ENCODE measurements at places on chromosomes 2 and 18.

DNA sequence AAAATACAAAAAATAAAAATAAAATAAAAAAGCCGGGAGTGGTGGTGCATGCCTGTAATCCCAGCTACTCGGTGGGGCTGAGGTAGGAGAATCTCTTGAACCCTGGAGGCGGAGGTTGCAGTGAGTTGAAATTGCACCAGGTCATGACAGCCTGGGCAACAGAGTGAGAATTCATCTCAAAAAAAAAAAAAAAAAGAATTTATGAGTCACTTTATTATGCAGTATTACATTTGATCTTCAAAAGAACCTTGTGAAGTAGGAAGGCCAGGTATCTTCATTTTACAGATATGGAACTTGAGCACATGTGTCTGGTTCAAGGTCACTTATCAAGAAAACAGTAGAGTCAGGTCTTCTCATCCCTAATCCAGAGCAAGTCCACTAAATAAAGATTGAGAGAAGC, 459.4 kb upstream of the HNRNPA3 start:
- DNase-seq = no peak

- DNase-seq = no peak
Observed at GRCh38 chr2:22596306-22596705, 788.7 kb upstream of the KLHL29 start.

DNA sequence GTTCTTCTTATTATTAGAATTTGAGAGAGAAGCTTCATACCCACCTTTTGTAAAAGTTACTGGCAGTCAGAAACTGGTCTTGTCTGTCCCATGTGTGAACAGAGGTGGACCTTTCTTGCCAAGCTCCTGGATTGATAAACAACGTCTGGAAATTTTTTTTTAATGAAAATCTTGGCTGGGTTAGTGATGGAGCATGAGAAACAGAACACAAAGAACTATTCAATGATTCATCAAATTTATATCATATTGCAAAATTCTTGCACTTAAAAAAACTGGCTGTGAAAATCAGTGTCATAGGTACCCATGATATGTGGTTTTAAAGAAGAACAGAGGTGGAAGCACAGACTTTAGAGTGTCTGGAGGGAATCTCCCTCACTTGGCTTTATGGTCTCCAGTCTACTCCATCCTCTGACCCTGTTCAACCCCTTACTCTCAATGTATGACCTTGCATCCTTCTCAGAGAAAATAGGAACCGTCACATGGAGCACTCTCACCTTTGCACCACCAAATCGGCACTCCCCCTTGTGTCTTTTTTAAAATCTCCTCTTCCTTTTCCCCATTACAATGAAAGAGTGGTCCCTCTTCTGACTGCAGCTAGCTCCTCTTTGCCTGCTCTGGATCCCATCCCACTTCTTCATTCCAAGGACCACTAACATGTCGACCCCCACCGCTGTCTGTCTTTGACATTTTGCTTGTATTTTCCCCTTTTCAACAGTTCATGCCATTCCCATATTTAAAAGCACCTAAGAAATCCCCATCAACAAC, 58.2 kb downstream of the COPS8 start:
- no peak for DNase-seq

- no peak for DNase-seq
Observed at GRCh38 chr2:220120041-220120440, 492.6 kb downstream of the SLC4A3 start.

- DNase-seq = no peak
Observed at GRCh38 chr2:201347138-201347537, 10.0 kb downstream of the FLACC1 start.

DNA sequence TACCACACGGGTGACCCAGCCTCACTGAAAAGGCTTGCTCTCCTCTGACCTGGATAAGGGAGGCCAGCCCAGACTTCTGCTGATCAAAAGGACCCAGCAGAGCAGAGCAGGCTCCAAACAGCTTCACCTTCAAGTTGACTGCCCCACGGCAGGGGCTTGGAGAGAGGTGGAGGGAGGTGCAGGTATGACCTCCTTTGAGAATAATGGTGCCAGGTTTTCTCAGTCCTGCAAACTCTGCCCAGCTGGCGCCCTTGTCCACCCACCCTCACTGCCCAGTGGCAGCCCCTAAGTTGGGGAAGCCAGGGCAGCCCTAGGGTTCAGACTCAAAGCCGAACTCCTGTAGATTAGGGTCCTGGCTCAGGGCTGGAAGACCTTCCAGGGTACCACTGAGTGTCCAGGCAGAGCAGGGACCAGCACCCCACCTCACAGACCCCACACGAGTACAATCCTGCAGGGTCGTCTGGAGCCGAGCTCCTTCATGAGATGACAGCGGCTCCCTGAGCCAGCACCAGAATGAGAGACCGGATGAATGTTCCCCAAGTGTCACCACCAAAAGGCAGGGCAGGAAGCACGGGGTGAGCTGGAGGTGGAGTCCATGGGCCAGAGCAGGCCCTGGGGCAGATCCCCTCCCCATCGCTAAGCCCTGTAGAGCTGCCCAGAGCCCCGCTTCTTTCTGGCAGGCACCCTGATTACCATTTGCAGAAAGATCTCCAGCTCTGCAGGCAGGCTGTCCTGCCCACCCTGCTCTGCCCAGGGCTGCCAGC, 3.6 kb upstream of the GPC1 start:
- peak; percentile 75 for DNase-seq

DNA sequence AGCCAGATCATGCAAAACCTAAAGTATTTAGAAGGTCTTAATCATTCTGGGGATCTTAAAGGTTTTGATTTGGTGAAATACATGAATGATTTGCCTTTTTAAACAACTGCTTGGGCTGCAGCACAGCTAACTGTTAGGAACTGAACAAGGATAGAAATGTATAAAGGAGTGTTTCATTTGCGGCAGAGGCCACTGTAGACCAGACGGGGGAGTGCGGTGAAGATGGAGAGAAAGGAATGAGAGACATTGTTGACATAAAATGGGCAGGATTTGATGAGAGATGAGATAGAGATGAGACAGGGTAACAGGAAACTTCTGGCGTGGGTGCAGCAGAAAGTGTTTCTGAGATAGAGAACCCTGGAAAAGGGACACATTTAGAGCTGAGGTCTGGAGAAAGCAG, 308.1 kb downstream of the TMX3 start:
- DNase-seq = no peak

- DNase-seq = no peak
Observed at GRCh38 chr2:150462770-150463169, 24.7 kb downstream of the RND3 start.

GRCh38 chr2:124080281-124081153, 55.4 kb downstream of the CNTNAP5 start:
- DNase-seq = no peak

- no peak for DNase-seq
Observed at GRCh38 chr2:143558665-143559064, 429.4 kb downstream of the ARHGAP15 start.

GRCh38 chr2:96698221-96698861, 41.5 kb downstream of the LMAN2L start:
- DNase-seq = no peak

DNA sequence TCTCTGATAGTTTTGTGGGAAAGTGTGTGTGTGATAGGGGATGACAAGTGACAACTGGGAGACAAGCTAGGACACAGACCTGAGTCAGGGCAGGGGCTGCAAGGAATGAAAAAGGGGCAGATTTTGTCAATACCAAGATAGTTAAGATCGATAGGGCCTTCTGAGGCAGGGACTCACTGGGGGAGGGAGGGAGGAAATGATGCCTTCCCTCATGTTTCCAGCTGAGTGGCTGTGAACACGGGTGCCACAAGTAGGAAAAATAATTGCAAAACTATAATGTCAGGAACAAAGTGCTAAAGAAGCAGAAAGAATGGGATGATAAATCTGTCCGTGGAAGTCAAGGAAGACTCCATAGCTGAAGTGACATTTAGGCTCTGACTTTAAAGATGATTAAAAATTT, 24.2 kb downstream of the CDH2 start:
- no peak for DNase-seq

All from osteocyte (in vitro differentiated cells).